ENCODE measurements at places on chromosomes 12 and 14.

DNA sequence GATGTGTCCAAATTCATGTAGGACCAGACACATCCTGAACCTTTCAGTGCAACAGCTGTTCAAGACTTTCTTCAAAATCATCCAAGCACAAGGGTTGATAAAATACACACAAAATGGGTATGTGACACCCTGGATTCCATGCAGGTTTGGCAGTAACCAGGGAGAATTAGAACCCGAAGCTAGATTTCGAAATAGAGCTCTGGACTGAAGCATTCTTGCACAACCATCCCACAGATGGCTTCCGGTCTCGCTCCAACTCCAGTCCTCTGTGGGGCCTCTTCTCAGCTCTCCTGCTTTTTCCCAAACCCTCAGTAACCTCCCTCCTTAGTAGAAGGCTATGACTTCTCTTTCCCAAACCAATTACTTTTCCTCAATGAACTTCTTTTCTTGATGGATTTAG is 171.3 kb downstream of the TTC7B start:
- DNase-seq, result no peak

DNA sequence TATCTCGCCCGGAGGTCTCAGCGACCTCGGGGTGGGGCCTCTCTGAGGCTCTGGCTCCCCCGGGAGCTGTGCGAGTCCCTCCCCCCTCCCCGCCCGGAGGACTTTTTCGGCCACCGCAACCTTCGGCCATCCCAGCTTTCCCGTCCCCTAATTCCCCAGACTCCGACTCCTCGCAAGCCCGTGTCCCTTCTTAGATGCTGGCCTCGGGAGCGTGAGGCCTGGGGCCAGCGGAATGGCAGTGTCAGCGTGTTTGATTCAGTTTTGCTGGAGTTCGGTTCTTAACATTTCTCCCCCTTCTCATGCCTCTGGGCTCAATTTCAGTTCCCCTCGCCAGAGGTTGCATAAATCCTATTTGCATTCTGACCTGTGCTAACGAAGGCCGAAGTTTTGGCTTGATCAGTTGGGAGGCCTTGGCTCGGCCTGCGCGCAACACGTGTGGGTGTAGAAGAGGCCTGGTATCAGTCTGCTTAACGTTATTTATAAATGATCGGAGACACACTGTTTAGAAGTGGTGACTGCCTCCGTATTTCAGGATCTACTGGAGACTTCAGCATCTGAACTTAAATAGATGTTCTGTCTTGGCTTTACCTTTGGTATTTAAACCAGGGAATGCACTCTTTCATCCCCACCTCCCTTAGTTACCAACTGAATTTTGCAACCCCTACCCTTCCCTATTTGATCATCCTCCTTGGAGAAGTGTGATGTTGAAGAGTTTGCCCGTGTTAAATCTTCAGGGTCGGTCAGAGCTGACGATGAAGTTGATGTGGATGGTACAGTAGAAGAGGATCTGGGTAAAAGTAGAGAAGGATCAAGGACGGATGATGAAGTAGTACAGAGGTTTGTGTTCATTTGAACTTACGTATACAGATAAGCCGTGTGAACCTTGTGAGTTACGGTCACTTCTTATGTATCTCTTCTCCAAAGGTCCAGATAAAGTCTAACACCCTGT is 851 bp downstream of the HSP90B1 start:
- DNase-seq, result peak; percentile 38

DNA sequence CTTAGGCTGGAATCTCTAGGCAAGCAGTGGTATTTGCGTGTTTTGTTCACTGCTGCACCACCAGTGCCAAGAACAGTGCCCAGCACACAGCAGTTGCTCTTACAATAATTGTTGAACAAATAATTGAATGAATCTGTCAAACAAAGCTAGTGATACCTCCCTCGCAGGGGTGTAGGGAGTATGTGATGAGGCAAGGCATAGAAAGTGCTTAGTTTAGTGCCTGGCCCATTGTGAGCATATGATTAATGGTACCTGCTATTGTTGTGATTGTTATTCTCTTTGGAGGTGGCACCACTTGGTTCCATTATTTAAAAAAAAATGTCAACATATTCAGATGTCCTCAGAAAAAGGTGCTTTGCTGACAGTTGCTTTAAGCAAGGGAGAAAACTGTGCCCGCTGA is 210.1 kb upstream of the TBX3 start:
- no peak for DNase-seq

DNA sequence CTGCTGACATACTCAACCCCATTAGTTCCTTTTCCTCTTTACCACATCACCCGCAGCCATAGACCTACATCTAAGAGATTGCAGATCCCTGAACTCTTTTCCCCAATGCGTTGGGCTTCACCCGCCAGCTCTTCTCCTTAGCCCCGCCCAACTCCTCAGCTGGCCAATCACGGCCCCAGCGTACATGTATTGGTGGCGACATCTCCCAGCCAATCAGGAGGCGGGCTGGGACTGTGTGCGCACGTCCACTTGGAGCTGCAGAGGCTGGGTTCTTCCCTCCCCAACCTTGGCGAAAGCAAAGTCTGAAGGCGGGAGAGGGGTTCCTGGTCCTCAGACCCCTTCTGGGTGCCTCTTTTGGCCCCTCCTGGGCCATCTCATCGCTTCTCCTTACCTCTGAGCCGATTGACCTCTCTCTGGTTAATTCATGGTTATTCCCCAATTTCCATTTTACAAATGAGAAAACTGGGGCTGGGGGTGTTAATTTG is 11.0 kb downstream of the PDE1B start:
- peak; percentile 86 for DNase-seq

DNA sequence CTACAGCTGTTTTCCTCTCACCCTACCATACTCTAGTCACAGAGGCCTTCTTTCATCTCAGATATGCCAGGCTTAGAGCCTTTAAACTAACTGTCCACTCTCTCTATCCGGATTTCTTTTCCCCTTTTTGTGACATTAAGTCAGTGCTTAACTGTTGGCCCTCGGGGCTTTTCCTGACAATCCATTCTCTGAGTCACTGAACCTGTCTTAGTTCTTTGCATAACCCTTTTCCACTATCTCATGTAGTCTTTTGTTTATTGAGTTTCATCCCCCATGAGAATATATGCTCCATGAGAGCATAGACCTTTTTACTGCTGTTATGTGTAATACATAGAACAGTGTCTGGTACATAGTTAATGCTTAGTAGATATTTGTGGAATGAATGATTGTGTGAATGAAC is 68.7 kb downstream of the PLEKHA5 start:
- DNase-seq, result no peak

DNA sequence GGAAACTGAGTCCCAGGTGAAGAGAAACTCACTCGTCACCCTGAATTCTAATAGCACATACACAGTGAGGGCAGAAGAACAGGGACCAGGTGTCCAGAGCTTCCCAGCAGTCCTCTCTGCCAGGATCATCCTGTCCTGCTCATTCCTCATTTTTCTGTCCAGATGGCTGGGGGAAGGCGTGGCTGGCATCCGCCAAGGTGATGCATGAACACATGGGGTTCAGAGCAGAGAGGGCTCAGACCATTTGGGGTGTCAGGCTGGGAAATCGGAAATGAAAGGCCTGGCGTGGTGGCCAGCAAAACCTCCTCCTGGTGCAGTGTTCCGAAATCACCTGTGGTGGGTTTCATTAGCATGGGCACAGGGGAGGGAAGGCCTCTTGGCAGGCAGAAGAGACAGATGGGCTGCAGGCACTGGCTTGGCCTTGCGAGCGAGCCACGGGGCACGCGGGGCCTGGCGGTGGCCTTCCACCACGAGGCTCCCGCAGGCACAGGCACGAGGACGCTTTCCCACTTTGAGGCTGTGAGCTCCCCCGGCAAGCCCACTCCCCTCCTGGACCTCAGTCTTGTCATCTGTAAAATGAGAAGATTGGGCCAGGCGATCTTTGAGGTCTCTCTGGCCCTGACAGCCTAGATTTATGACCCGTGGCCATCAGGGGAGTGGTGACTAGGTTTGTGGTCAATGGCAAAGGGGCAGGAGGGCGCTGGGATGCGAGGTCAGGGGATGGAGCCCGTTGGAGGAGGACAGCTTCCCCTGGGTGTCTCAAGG is 68.5 kb downstream of the TSPAN9 start:
- no peak for DNase-seq

- peak; percentile 86 for DNase-seq
Measured at GRCh38 chr14:58298477-58299400, at the start of gene ARID4A. ARID4A (plus strand) TSS chr14:58298555; CDS start chr14:58299855, 1,300 bp downstream.

- DNase-seq, result peak; percentile 16
Measured at GRCh38 chr14:91464615-91465205, 45.4 kb downstream of the PPP4R3A start.

GRCh38 chr12:112751844-112752243 is 39.7 kb upstream of the RPH3A start:
- DNase-seq, result no peak

DNA sequence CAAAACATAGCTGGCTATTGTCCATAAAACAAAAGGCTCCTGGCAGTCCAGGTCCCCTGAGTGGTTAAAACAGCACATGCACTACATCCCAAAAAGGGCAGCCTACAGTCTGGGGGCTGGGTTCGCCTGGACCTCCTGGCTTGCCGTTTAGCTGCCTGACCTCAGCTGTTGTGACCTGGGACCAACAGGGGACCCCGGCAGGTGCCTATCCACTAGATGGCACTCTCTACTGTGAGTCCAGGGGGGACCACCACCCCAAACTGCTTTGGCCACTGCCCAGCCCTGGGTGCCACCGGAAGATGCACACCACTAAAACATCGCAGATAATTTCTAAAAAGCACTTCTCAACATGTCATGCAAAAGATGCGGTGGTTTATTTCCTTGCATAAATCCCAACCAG is 2.9 kb upstream of the RTL1 start:
- DNase-seq, result no peak

DNA sequence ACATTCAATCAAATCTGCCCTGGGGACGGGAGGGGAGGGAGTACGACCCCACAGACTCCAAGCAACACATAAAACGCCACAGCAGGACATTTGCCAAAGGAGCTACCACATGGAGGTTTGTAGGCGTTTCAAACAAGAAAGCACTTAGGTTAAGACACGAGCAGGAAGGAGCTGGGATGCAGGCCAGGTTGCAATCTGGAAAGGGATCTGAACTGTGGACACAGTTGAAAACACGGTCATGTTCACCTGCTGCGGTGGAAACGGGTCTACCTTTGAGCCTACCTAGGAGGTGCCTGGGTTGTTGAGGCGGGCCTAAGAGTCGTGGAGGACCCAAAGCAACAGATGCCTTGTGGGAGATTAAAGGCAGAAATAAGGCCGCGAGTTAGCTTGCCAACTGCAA is 18.4 kb downstream of the PRKAB1 start:
- no peak for DNase-seq

DNA sequence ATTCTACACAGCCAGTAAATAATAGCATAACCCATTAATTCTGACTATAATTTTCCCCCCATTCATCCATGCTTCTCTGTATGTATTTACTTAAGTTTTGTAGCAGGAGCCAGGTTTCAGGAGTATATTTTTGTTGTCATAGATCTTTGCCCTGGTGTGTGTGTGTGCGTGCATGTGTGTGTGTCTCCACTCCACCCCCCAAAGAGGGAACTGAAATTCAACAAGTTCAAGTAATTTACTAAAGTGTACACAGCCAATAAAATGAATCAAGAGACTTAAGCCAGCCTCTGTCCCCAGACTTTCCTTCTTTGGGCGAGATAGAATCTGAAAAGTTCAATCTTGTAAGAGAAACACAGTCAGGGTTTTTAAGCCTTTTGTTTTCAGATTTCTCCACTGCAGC is 792.0 kb downstream of the MED13L start:
- no peak for DNase-seq

DNA sequence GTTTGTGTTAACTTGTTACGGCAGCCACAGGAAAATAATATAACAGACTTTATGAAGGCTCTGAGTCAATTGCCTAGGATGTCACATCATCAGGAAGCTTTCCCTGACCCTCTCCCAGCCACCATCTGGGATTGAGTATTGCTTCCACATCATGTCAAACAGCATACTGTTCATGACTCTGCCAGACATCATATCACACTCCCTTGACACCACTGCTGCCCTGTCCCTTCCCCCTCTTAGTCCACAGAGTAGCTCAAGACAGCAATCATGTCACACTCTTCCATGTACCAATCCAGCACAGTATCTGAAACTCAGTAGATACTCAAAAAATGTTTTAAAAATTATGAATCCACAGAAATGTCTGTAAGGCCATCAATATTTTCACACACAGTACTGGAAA is 168.0 kb downstream of the PIK3C2G start:
- no peak for DNase-seq

GRCh38 chr12:103829092-103829491 is 11.9 kb downstream of the NT5DC3 start:
- no peak for DNase-seq

GRCh38 chr12:58285551-58285950 is 344.2 kb downstream of the ATP23 start:
- no peak for DNase-seq

- no peak for DNase-seq
Measured at GRCh38 chr12:21695986-21696385, 38.3 kb upstream of the LDHB start.

DNA sequence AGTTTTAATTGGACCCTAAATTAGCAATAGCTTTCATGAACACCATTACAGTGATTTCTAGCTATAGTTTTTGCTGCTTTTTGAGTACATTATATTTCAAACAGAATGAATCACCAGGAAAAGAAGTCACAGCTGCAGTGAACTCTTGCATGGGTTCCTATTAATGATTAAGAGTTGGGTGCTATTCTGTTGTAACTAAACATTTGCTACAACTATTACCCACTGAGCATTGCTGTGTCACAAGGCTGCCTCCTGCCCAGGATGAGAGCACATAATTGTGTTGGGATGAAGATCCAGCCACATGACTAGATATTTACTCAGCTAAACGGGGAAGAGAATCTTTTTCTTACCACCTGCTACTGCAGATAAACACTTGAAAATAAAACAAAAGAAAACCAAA is 152.7 kb downstream of the GXYLT1 start:
- DNase-seq, result no peak

GRCh38 chr12:27176765-27177164 is 67.3 kb upstream of the STK38L start:
- peak; percentile 35 for DNase-seq

- no peak for DNase-seq
Measured at GRCh38 chr12:44663291-44663690, 212.8 kb downstream of the NELL2 start.

DNA sequence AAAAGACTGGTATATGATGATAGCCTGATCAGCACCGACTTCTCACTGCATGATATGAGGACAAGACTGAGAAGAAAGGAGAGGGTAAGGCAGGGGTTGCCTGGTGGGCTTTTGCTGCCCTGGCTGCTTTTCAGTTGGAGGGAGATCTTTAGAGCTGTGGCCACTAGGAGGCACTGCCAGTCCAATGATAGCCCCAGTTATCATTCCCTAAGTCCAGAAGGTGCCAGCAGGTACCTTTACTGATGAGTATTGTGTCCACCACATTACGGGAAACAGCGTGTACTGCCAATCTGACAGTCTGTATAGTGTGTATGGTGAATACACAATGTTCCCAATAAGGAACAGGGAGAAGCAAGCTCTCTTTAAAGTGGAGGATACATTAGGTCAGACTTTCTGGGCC is 55.8 kb upstream of the CCDC175 start:
- DNase-seq, result no peak

GRCh38 chr14:84750763-84751554 is 779.0 kb upstream of the FLRT2 start:
- DNase-seq, result no peak

GRCh38 chr12:119781804-119782203 is 95.3 kb downstream of the CIT start:
- no peak for DNase-seq
